Large intestine (tissue), 12 donors: ENCODE measurements at places on chromosomes 1 and 21.
A peak's percentile ranks its signal among the peaks of the same experiment; 100 is the strongest.

DNA sequence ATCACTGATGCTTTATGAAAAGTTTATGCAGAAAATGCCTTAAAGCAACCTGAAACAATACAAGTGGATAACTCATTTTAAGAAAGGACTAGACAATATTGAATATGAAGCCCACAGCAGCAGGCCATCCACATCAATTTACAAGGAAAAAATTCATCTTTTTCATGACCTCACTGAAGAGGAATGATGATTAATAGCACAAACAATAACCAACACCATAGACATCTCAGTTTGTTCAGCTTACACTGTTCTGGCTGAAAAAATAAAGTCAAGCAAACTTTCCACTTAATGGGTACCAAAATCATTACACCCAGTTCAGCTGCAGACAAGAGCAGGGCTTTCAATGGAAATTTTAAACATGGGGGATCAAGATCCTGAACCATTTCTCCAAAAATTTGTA is 380.6 kb upstream of the NEGR1 start:
- no peak overlapping the region for H3K27ac ChIP-seq
- no peaks in the 10 kb centered on the region for H3K4me1 ChIP-seq
- no peak overlapping the region for H3K4me3 ChIP-seq
- H3K27me3 ChIP-seq: no peaks in the 10 kb centered on the region
- H3K36me3 ChIP-seq: no peaks in the 10 kb centered on the region
- DNase-seq: no peak

DNA sequence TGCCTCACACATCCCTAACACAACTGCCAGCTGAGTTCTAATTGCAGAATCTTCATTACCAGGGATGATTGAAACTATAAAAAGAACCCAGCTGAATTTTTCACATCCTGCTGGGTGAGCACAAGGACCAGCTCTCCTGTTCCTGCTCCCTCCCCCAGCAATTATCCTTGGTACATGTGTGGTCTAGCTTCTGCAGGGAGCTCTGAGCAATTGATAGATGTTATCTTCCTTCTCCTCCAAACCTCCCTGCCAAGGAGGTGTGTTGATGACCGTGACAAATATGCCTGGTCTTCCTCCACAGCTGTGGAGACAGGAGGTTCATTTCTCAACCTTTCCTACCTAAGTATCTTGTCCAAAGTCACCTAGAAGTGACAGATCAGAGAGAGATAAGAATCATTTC is 65.3 kb upstream of the MAN1A2 start:
- H3K36me3 ChIP-seq: no peaks in the 10 kb centered on the region
- no peak overlapping the region for H3K27ac ChIP-seq
- H3K4me3 ChIP-seq: no peak overlapping the region
- H3K4me1 ChIP-seq: no peaks in the 10 kb centered on the region

- H3K27ac ChIP-seq: no peak overlapping the region
- H3K27me3 ChIP-seq: peaks cover 24% of the 10 kb centered on the region
- no peaks in the 10 kb centered on the region for H3K36me3 ChIP-seq
- H3K4me3 ChIP-seq: no peak overlapping the region
- DNase-seq: no peak
Observed at GRCh38 chr1:9207086-9207485, 27.5 kb upstream of the H6PD start.

DNA sequence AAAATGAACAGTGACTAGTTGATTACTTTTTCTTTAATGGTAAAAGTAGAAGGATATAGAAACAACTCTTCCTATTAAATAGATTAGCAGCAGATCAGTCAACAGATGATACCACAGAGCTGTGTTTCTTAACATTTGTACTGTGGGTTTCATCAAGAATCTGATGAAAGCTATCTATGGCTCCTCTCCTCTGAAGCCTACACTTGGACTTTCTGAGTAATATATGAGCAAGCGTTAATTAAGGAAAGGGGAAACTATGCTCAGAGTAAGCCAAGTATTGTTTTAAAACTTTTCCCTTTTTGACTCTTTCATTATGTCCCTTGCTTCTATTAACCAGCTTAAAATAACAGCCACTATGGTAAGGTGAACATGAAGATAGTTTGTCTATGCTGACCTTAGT is 10.8 kb downstream of the ARID4B start:
- H3K36me3 ChIP-seq: peaks cover 10% of the 10 kb centered on the region
- no peaks in the 10 kb centered on the region for H3K4me1 ChIP-seq
- no peak for DNase-seq
- no peaks in the 10 kb centered on the region for H3K27me3 ChIP-seq
- no peak overlapping the region for H3K4me3 ChIP-seq

GRCh38 chr1:224579526-224579925 is 36.6 kb upstream of the CNIH3 start:
- no peak overlapping the region for H3K27ac ChIP-seq
- H3K4me1 ChIP-seq: no peaks in the 10 kb centered on the region
- no peaks in the 10 kb centered on the region for H3K27me3 ChIP-seq
- no peak for DNase-seq
- H3K36me3 ChIP-seq: no peaks in the 10 kb centered on the region

DNA sequence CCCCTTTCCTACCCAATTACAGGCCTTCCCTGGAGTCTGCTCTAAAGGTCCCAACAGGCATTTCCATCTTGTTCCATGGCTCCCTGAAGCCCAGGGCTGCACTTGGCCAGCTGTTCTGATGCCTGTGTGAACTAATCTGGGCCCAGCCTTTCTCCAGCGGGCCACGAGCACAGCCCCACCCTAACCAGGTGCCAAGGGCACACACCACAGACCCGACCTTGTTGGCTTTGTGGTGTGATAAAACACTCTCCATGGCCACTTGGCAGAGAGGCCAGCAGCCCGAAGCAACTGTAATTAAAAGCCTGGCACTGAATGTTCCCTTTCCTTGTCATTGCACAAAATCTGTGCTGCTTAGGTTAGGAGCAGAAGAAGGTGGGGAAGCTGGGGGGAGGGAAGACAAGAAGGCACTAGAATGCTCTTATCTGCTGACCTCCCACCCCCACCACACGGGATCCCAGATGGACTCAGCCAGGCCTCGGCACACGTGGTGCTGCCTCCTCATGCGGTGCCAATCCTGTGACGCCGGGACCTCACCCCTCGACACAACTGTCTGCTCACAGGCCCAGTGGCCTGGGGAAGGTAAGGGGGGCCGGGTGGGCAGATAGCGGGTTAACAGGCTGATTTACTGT is 9.9 kb downstream of the HCRTR1 start:
- DNase-seq: no peak
- peaks cover 58% of the 10 kb centered on the region for H3K36me3 ChIP-seq
- H3K4me3 ChIP-seq: no peak overlapping the region

- H3K36me3 ChIP-seq: no peaks in the 10 kb centered on the region
- H3K4me1 ChIP-seq: peaks cover 7% of the 10 kb centered on the region
- DNase-seq: no peak
Observed at GRCh38 chr1:19067182-19067911, 110.9 kb upstream of the IFFO2 start.

DNA sequence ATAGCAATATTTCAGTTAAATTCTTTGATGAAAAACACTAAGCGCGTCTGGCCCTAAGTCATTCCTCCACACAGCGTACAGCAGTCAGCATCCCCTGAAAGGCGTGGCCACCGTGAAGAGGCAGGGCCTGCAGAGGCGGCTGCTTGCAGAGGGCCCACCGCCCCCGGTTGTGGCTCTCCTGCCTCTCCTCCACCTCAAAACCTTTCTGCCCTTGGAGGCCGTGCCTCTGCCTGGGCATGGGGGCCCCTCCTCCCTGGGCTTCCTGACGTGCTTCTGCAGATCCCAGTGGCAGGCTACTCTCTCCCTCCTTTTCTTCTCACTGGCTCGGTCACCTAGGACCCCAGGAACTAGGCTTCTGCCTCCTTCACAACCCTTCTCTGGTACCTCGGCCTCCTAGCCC is 16.2 kb downstream of the CLSTN1 start:
- no peaks in the 10 kb centered on the region for H3K27me3 ChIP-seq
- no peak for DNase-seq

DNA sequence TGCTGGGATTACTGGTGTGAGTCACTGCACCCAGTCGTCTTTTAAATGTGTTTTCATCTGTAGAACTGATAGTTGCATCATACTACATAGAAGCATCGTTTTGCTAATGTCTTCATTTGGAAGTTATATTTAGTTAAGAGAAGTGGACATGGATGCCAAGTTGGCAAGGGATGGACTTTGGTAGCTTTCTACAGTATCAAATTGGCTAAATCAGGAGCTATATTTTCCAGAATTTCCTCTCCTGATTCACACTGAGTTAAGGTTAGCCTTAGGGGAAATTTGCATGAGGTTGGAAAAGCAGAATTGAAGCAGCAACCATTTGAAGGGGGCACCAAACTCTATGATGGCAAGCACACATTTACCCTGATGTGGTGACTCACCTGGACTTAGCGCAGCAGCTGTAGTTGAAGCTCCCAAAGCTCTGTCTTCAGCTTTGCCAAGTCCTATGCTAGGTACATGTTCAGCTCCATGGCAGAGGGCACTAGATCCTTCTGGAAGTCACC is 43.9 kb downstream of the DUSP10 start:
- no peak overlapping the region for H3K27ac ChIP-seq
- H3K4me3 ChIP-seq: no peak overlapping the region
- no peaks in the 10 kb centered on the region for H3K4me1 ChIP-seq
- H3K27me3 ChIP-seq: no peaks in the 10 kb centered on the region
- no peak for DNase-seq
- peaks cover 7% of the 10 kb centered on the region for H3K36me3 ChIP-seq

DNA sequence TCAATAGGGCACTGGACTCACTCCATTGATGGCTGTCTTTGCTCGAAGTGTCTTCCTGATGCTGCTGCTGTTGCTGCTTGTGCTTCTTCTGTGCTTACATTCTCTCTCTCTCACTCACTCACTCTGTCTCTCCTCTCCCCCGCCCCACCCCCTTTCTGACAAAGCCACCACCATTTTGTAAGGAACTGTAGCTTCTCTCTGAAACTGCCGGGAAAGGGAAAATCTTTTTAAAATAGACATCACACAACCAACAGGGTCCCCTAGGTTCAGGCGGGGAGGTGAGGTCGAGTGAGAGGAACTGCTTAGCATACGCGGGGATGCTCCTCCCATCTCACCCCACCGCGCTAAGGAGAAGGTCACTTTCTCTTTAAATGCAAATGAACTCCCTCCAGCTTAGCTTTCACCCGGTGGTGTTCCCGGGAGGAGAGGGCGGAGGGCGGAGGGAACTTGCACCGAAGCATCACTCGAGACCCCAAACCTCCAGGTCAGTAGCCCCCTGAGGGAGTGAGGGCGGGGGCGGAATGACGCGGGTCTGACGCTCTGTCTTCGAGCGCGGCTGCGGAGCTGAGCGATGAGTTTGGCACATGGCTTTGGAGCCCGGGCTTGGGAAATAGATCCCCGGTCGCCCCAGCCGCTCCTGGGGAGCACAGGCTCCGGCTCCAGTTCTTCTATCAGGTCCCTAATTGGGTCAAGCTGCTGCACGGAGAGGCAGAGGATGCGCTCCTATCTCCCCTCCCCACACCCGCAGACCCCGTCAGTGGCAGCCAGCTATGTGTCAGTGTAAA is at the start of gene CCDC28B:
CCDC28B (plus strand) TSS at position 370 of the 785 bp plus-strand sequence. CDS start 1,341 bp downstream, outside the sequence.
- H3K27ac ChIP-seq: peak within 1 kb of the TSS; percentile 67
- peaks cover 22% of the 10 kb centered on the region for H3K4me1 ChIP-seq

GRCh38 chr1:66571789-66572188 is 37.8 kb downstream of the SGIP1 start:
- H3K4me3 ChIP-seq: no peak overlapping the region
- DNase-seq: no peak
- no peak overlapping the region for H3K27ac ChIP-seq
- H3K4me1 ChIP-seq: no peaks in the 10 kb centered on the region
- no peaks in the 10 kb centered on the region for H3K27me3 ChIP-seq

DNA sequence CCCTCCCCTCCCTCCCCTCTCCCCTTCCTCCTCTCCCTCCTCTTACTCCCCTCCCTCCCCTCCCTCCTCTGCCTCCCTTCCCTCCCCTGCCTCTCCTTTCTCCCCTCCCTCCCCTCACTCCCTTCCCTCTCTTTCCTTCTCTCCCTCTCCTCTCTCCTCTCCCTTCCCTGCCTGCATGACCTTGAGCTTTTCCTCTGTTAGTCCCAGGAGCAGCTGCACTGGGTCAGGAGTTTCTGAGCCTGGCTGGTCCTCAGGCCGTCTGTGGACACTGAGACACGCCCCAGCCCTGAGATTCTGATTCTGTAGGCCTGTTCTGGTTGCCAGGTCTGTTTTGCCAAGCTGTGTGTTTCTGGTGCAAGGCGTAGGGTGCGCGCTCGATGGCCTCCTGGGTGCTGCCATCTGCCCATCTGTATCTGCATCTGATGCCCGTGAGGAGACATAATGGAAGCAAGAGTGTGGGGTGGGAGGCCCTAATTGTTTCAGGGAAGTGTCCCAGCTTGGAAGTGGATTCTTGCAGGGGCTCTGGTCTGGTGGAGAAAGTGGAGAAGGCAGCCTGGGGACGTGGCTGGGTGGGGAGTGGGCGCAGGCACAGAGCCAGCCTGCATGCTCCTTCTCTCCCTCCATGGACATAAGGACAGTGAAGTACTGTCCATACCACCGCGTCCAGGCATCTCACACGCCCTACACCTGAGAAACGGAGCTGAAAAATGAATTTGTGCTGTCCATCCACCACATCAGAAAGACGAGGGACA is 97.2 kb downstream of the WDR4 start:
- peak overlapping the region; percentile 49 for H3K27ac ChIP-seq
- H3K4me3 ChIP-seq: no peak overlapping the region
- H3K27me3 ChIP-seq: no peaks in the 10 kb centered on the region
- peaks cover 30% of the 10 kb centered on the region for H3K4me1 ChIP-seq
- peaks cover 3% of the 10 kb centered on the region for H3K36me3 ChIP-seq

GRCh38 chr1:80248886-80249285 is 1242.4 kb upstream of the ADGRL4 start:
- H3K4me1 ChIP-seq: no peaks in the 10 kb centered on the region
- no peak overlapping the region for H3K27ac ChIP-seq
- H3K27me3 ChIP-seq: no peaks in the 10 kb centered on the region
- H3K36me3 ChIP-seq: no peaks in the 10 kb centered on the region
- no peak overlapping the region for H3K4me3 ChIP-seq

DNA sequence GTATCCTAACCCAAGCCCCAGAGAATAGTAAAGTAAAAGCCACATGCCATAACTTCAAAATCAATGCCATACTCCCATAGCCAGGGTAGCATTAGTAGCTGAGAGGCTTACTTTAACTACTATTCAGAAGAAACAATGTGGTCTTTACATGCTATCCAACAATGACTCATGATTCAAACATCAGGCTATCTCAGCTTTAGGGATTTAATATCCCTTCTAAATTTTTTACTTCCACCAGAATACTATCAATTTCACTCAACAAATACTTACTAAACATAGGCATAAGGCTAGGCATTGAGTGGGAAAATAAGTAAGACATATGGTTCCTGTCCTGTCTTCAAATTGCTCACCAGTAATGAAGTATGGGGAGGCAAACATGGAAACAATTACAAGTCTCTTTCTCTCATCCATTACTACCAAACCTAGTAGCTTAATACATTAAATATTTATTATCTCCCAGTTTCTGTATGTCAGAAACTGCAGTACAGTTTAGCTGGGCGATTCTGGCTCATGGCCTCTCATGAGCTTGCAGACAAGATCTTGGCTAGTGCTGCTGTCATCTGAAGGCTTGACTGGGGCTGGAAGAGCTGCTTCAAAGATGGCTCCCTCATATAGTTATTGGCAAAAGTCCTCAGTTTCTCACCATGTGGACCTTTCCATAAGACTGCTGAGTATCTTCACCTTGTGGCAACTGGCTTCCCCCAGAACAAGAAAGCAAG is 30.7 kb downstream of the EVI5 start:
- no peak overlapping the region for H3K4me3 ChIP-seq
- H3K4me1 ChIP-seq: no peaks in the 10 kb centered on the region
- H3K36me3 ChIP-seq: peaks cover 4% of the 10 kb centered on the region
- DNase-seq: no peak
- H3K27ac ChIP-seq: no peak overlapping the region
- H3K27me3 ChIP-seq: no peaks in the 10 kb centered on the region
